ENCODE measurements at places on chromosomes 1 and 21. TPM values are rescaled to one million over a fixed set of nuclear protein-coding genes. Genes with fewer than 3 reads are reported as not detected.

Gene TSTD1
- 9.1 TPM for total RNA-seq

Gene ACBD3
- total RNA-seq = 34.6 TPM

Gene RAB25
- total RNA-seq = not detected

Gene BTBD8
- 4.0 TPM for total RNA-seq

Gene UBL4B
- total RNA-seq = not detected

Gene SPEN
- 15.6 TPM for total RNA-seq

Gene POU2F1
- total RNA-seq = 5.7 TPM

Gene SPATA46
- not detected for total RNA-seq

Gene SPOCD1
- 0.86 TPM for total RNA-seq

Gene DISP1
- 0.65 TPM for total RNA-seq

Gene ATAD3C
- 0.11 TPM for total RNA-seq

Gene FMO3
- 0.09 TPM for total RNA-seq

Gene LENEP
- total RNA-seq = not detected

Gene HSD3B2
- total RNA-seq = not detected

Measured in dermis lymphatic vessel endothelial cell (primary cell).